ENCODE measurements at places on chromosomes 12 and 14. TPM values are rescaled to one million over a fixed set of nuclear protein-coding genes. Genes with fewer than 3 reads are reported as not detected.

ING4 gene
- total RNA-seq: 14.7 TPM

OR11G2 gene
- not detected for total RNA-seq

RD3L gene
- not detected for total RNA-seq

PRH2 gene
- not detected for total RNA-seq

HVCN1 gene
- total RNA-seq: 0.80 TPM

NFATC4 gene
- total RNA-seq: not detected

NRIP2 gene
- not detected for total RNA-seq

IL26 gene
- total RNA-seq: not detected

IFNG-AS1 gene
- total RNA-seq: not detected

C14orf39 gene
- not detected for total RNA-seq

HOXC4 gene
- 4.3 TPM for total RNA-seq

CLEC4C gene
- not detected for total RNA-seq

KRT79 gene
- 0.08 TPM for total RNA-seq

LYZ gene
- 0.26 TPM for total RNA-seq

KRT78 gene
- not detected for total RNA-seq

NT5DC3 gene
- total RNA-seq: 9.9 TPM

CFAP251 gene
- 1.1 TPM for total RNA-seq

MRPS35 gene
- total RNA-seq: 94.1 TPM

KCNA5 gene
- total RNA-seq: not detected

FOXG1 gene
- total RNA-seq: 0.08 TPM

POTEM gene
- not detected for total RNA-seq

PAPOLA gene
- 107 TPM for total RNA-seq

SLC35F4 gene
- total RNA-seq: not detected

TBPL2 gene
- not detected for total RNA-seq

CD4 gene
- total RNA-seq: not detected

Data from A549 treated with DMSO at 1 μM for 4 hours (cell line).